DMS153 (cell line): ENCODE measurements at places on chromosomes 13 and 19.

GRCh38 chr13:44718467-44718866 lies 142.3 kb upstream of the TSC22D1 start:
- no peak for DNase-seq

- no peak for DNase-seq
Observed at GRCh38 chr13:42525035-42525504, 48.9 kb upstream of the TNFSF11 start.

GRCh38 chr13:95771905-95772304 lies 95.0 kb downstream of the DNAJC3 start:
- DNase-seq = no peak

- DNase-seq = no peak
Observed at GRCh38 chr19:35063940-35064818, 22.7 kb downstream of the HPN start.

DNA sequence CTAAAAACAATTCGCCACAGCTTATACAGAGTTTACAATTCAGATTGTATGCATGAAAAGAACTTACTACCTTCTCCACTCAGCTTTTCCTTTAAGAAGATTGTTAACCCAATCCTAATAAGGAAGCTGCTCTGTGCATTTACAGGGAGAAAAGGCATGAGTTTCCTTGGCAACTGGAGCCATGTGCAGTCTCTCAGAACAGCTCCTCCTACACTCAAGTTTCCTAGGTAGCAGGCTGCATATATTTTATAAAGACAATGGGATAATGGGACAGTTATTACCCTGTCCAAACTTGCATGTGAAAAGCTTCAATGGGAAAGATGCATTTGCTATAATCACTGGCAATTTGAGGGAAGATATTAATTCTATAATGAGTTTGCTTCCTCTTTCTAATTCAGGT lies 125.5 kb upstream of the TRPC4 start:
- DNase-seq = peak; percentile 6

DNA sequence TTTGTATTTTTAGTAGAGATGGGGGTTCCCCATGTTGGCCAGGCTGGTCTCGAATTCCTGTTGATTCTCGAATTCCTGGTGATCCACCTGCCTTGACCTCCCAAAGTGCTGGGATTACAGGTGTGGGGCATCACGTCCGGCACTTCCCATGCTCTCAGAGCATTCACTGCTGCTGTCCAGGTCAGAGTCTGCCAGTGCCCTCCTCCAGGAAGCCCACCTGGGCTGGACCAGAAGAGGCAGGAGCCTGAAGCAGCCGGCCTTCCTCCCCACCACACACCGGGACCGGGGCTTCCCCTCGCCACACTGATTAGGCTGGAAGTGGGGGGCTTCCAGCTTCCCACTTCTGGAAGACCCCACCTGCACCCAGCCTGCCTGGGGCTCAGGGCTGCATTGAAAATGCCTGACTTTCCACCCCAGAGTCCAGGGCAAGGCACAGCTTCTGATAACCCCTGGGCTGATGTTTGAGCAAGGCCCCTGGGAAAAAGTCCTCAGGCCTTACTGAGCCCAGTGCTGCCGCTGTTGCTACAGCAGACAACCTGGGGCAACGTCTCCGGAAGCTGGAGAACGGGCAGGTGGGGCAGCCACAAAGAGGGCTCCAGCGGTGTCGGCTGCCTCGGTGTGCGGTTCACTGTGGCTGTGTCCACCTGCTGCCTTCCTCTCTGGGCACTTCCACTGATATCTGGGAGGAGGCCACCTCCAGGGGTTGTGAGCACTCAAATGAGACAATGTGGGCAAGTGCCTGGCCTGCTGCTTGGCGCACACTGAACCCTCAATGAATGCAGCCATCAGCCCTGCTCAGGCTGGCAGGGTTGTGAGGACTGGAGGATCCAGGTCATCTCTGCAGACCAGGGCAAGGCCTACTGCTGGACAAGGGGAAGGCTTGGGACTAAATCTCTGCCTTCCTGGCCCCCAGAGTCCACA lies 22.6 kb downstream of the CEBPA start:
- DNase-seq = no peak

DNA sequence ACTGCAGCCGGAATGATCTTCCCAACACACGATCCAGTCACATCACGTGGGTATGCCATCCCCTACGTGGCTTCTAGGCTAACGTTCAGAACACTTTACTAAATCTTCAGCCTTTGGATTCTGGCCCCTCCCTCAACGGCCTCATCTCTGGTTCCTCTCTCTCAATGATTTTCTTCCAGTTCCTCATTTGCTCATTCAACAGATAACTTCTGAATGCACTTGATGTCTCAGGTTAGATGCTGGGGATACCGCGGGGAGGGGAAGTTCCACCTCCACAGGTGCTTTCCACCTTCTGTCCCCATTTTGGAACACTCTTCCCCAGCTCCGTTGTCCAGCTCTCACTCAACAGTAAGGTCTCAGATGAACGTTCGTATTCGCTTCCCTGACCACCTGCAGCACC lies 66.1 kb downstream of the ATP7B start:
- DNase-seq = no peak

GRCh38 chr13:75908141-75908540 lies 272.0 kb downstream of the LMO7 start:
- DNase-seq = no peak

GRCh38 chr13:27678306-27679040 lies 56.8 kb downstream of the POLR1D start:
- no peak for DNase-seq

DNA sequence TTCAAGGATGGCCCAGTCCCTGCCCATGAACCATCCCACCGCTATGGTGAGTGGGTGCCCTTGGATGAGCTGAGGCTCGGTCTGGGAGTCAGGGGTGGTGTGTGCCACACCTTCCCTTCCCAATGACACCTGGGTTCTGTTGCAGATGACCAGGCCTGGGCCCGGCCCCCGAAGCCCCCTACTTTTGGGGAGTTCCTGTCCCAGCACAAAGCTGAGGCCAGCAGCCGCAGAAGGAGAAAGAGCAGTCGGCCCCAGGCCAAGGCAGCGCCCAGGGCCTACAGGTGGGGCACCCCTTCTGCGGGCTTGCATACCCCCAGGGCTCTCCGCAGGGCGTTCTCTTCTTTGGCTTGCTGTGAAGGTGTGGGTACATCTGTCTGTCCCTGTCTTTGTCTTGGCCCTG lies 4.3 kb upstream of the INAFM1 start:
- no peak for DNase-seq

- DNase-seq = no peak
Observed at GRCh38 chr19:34577531-34578101, 96.1 kb downstream of the WTIP start.

DNA sequence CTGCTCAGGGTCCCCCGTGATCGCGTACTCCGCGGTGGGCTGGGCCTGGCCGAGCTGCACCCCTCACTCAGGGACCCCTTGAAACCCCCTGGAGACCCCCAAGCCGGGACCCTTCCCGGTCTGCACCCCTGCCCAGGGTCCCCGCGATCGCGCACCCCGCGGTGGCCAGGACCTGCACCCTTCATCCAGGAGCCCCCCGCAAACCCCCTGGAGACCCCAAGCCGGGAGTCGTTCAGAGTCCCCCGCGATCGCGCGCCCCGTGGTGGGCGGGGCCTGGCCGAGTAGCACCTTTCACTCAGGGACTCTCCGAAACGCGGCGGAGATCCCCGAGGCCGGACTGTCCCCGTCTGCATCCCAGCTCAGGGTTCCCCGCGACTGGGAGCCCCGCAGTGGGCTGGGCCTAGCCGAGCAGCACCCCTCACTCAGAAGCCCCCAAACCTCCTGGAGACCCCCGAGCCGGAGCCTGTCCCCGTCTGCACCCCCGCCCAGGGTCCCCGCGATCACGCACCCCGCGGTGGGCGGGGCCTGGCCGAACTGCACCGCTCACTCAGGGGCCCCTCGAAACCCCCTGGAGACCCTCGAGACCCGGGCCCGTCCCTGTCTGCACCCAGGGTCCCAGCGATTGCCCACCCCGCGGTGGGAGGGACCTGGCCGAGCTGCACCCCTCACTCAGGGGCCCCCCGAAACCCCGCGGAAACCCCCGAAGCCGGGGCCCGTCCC lies 748 bp downstream of the LMNB2 start:
- no peak for DNase-seq

- no peak for DNase-seq
Observed at GRCh38 chr19:1047696-1048147, 7.8 kb downstream of the ABCA7 start.

DNA sequence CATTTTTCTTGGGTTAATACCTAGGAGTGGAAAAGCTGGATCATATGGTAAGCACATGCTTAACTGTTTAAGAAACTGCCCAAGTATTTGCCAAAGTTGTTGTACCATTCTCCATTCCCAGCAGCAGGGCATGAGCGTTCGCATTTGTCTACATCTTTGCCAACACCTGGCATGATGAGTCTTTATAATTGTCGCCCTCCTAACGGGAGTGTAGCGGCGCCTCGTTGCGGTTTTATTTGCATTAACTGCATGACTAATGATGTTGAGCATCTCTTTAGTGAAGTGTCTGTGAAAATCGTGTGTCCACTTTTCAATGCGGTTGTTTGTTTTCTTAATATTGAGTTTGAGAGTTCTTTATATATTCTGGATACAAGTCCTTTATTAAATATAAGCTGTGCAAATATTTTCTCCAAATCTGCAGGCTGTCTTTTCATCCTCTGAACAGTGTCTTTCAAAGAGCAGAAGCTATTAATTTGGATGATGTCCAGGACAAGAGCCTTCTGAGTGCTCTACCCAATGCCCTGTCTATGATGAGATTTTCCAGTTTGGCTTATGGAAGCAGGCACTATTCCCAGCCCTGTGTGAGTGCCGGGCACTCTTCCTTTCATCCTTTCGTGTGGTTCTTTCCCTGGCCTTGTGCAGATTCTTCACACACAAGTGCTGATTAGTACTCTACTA lies 202.0 kb downstream of the FOXO1 start:
- DNase-seq = peak; percentile 80

- DNase-seq = peak; percentile 46
Observed at GRCh38 chr13:111121506-111121905, 6.4 kb downstream of the ARHGEF7 start.

DNA sequence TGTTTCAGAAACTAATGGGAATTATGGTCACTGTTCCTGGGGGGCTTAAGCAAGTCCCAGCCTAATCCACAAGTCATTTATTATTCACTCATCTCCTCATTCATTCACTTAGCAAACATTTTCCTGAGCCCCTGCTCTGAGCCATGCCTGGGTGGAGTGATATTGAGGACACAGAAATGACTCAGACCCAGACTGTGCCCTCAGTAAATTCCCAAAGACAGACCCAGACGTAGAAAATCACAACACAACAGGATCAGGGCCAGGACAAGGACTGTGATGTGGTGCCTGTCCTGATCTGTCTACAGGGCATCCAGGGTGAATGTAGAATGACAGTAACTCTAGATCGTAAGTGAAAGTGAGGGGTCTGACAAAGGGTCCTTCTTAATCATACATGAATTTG lies 7.0 kb upstream of the SPACA6 start:
- no peak for DNase-seq

DNA sequence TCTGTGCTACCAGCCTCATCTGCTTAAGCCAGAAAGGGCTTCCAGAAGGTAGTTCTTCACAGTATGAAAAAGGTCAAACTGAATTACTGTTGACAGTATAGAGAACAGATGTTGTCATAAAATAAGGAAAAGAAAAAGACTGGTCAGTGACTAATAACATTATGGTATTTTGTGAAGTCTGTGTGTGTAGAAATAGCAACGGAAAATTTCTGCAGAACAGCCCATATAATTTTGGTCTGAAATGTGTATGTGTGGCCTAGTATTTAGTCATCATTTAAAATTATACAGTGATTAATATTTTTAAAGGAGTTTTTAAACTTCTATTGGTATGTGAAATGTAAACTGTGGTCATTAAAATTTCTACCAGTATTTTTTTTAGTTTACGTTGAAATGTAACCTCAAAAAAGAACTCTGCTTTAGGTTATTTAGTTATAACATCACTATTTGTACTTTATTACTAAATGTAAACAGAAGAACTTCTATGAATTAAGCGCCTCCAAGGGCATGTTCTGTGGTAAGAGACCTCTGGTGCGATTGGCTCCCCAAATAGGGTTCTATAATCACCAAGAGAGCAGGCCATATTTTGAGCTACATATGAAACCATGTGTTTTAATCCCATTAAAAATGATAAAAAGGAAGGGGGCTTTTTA lies 3.3 kb upstream of the GPR183 start:
- no peak for DNase-seq

GRCh38 chr19:3808420-3809143 lies 22.4 kb upstream of the MATK start:
- no peak for DNase-seq

- peak; percentile 45 for DNase-seq
Observed at GRCh38 chr13:100235311-100235901, 146.5 kb downstream of the PCCA start.

GRCh38 chr13:44506719-44507118 lies 69.4 kb downstream of the TSC22D1 start:
- DNase-seq = no peak

GRCh38 chr13:58994777-58995176 lies 1169.0 kb downstream of the DIAPH3 start:
- peak; percentile 1 for DNase-seq

GRCh38 chr13:112874751-112875300 lies 94.2 kb upstream of the MCF2L start:
- no peak for DNase-seq

- no peak for DNase-seq
Observed at GRCh38 chr13:100203696-100204367, 114.9 kb downstream of the PCCA start.

- DNase-seq = no peak
Observed at GRCh38 chr19:3316659-3317207, 49.6 kb upstream of the NFIC start.
